ENCODE measurements at places on chromosomes 1 and 21.

GRCh38 chr1:198291036-198291435, 134.2 kb downstream of the NEK7 start:
- DNase-seq, result no peak

DNA sequence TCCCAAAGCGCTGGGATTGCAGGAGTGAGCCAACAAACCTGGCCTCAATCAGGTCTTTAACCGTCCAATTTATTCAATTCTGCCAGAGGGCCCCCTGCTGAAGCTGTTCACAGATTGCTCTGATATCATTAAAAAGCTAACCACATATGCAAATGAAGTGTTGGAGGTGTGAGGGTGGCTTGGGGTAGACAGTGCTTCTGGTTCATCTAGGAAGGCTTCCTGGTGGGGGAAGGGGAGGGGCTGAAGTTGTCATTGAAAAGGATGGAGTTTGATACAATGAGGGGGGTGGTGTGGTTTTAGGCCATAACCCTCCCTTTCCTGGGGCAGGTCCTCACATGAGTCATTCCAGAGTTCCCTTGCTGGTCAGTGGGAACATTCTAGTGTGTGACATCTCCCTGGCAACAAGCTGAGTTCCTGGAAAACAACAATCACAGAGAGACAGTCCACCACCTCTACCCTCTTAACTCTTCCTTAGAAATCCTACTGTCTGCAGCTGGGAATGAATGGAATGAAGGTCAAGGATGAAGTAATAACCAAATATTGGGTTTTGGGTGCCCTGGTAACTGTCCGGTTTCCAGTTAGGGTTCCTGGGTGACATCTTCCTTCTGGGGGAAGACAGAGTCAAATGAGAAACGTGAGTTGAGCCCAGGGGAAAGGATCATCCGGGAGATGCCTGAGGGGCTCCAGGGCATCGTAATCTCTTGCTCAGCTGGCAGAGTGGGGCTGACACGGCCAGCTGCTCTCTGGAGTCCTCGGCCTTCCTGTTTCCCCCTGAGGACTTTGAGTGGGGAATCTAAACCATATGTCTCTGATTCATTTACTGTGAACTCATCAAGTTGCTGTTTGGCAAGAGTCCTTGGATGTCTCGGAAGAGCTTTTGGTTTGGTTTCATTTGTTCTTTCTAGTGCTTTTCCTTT, 32.2 kb downstream of the BATF3 start:
- no peak for DNase-seq

DNA sequence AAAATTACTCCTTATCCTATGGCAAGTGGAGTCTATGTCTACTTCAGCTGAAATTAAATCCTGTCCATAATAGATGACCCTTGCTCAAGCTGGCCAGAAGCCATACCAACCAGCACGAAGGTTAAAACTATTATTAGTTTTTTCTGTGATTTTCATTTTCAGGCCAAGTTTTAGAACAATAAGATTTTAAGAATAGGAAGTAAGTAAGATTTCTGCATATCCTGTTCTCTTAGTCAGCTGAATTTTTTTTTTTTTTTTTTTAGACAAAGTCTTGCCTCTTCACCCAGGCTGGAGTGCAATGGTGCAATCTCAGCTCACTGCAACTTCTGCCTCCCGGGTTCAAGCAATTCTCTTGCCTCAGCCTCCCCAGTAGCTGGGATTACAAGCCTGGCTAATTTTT, 6.1 kb upstream of the RBP7 start:
- DNase-seq, result no peak

DNA sequence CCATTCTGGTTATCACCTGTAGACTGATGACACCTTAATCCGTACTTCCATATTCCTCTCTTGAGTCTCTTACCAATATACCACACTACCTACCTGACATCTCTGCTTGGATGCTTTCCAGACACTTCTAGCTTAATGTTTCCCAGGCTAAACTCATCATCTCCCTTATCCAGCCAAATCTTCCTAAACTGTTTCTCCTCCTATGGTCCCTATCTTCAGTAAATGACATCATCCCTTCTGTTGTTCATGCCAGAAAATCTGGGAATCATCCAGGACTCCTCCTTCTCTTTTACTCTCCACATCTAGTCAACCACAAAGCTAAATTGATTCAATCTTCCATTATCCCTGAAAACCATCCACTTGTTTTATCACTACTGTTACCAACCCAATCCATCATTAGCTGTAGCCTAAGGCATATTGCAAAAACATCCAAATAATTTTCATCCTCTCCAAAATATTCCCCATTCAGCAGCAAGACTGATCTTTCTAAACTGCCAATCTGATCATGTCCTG, 464.1 kb upstream of the BEND5 start:
- DNase-seq, result no peak

DNA sequence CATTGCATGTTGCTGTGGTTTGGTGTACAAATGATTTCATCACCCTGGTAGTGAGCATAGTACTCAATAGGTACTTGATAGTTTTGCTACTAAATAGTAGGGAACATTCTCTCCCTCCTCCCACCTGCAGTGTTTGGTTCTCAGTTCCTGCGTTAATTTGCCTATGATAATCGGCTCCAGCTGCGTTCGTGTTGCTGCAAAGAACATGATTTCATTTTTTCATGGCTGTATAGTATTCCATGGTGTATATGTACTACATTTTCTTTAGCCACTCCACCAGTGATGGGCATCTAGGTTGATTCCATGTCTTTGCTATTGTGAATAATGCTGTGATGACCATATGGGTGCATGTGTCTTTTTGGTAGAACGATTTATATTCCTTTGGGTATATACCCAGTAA, 903.4 kb downstream of the TTLL7 start:
- DNase-seq, result no peak

GRCh38 chr1:206971029-206971655, 882 bp upstream of the FCAMR start:
- DNase-seq, result no peak

GRCh38 chr1:42524330-42524729, 61.2 kb downstream of the CCDC30 start:
- no peak for DNase-seq

- no peak for DNase-seq
Measured at GRCh38 chr1:32216566-32216965, 5.6 kb downstream of the TMEM234 start.

GRCh38 chr1:230149751-230150584, 82.9 kb downstream of the GALNT2 start:
- DNase-seq, result no peak

DNA sequence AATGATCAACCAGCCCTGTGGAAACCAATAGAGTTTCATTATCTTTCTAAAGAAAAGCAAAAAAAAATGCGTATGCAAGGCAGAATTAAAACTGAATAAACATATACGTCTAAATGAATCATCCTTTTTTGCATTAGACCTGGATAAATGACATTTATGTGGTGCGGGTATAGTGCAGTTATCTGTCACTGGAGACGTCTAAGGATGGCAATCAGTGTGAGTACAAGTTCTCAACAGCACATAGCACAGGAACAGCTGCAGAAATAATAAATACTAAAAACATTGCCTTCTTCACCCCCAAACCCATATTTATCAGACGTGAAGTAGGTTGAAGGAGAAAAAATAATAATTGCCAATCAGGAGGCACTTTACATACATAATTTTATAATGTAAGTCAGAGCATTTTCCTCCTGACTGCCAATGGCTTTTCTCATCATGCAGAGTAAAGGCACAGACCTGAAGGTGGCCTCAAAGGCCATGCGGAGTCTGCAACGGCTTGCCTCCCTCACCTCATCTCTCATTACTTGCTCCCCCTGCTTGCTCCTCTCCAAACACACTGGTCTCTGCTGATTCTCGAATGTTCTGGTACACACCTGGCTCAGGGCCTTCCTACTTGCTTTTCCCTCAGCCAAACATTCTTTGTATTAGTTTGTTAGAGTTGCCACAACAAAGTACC, 574.7 kb upstream of the PLXNA2 start:
- no peak for DNase-seq

GRCh38 chr1:41573194-41573593, 88.7 kb upstream of the EDN2 start:
- DNase-seq, result no peak

- no peak for DNase-seq
Measured at GRCh38 chr1:1021010-1021919, 1.3 kb downstream of the AGRN start.

- DNase-seq, result peak; percentile 90
Measured at GRCh38 chr21:43323244-43324005, 103.5 kb downstream of the SIK1 start.

- DNase-seq, result no peak
Measured at GRCh38 chr1:973459-974292, 7.4 kb downstream of the PLEKHN1 start.

DNA sequence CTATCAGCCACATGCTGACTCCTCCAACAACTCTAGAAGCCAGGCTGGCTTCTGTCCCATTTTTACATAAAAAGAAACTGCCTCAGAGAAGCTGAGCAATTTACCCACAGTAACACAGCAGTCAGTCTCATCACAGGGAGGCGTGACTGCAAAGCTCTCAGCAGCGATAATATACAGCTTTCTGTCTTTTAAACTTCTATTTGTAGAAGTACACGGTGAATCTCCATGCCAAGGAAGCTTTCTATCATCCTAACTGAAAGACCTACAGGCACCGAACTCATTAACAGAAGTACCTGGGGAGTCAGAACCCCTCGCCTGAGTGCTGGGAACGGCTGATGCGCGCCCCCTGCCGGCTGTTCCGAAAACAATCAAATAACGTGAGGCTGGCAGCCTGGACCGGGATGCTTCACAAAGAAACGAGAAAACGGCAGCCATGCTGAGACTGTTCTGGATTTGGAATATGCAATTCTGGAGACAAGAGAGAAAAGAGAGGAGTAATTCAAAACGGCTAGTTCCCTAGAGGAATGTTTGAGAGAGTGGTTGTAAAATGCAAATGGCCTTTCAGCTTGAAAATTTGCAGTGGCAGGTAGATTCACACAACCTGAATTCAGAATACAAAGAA, 43.5 kb upstream of the RAB4A start:
- DNase-seq, result peak; percentile 78

DNA sequence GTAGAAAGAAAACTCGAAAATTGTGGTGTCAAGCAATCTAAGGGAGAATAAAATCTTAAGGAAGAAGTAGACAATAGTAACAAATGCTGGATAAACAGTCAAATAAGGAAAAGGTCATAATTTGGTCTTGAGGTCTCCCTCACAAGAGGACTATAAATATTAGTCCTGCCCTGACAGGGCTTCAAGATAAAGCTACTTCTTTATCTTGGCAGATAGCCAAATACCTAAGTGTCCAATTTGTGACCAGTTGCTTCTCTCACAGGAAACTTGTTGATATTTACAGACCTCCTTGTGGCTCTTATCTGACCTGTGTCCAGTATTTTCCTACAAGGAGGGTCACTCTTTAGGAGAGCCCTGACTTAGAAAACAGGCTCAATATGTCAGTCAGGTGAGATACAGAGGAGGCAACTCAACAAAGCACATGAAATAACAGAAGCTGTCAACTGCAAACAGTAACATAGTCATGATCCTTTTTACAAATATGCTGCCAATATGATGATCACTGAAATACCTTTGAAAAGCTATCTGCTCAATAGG, 88.8 kb downstream of the TNNI3K start:
- DNase-seq, result no peak

DNA sequence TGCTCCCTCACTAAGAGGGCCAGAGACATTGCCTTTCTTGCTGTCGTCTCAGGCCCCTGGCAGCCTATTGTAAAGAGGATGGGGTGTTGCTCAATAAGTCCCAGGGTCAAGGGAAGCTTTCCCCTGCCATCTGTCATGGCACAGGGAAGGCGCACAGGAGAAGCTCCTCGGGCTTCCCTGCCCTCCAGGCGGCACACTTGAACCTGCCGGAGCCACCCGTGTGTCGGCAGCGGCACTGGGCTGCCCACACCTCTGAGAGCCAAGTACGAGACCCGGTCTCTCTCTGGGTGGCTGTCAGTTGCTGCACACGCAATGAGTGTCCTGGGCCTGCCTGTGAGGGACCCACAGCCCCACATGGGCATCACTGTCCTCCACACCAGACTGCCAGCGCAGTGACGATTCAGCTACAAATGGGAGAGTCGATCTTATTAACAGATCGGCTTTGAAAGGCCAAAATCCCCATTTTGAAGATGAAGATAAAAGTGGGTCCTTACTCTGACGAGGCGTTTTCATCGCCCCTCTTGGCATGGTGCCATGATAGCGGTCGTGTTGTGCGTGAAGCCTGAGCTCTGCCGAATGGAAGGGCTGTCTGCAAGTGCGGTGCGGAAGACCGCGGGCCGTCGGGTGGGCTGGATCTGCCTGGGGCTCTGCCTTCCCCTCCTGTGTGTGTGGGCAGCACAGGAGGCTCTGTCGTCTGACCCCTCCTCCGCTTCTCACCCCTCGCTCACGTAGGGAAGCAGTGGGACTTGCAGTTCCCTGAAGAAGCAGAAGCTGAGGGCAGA, 29.2 kb upstream of the PDXK start:
- DNase-seq, result no peak

DNA sequence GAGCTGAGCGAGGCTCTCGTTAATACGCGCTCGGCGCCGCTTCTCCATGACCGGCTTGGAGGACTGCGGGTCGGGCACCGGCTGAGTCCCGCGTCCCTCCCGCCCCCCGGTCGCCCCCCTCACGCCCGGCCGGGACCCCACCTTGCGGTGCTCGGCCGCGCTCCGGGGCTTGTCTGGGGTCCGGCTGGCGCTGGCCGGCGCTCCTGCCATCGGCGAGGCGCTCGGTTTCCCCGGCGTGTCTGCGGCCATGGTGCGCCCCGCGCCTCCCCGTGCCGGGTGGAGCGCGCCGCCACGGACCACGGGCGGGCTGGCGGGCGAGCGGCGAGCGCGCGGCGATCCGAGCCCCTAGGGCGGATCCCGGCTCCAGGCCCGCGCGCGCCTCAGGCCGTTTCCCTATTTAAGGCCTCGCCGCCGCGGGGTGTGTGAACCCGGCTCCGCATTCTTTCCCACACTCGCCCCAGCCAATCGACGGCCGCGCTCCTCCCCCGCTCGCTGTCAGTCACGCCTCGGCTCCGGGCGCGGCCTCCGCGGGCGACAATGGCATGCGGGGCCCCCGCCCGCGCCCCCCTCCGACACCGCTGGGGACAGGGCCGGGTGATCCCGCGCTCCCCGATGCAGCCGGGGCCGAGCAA, at the start of gene HES4:
Gene HES4, minus strand, starts transcription at position 373 of the 632 bp plus-strand sequence. Its CDS starts 124 bp downstream, at position 249.
- peak; percentile 43 for DNase-seq

GRCh38 chr1:57860325-57860724, 436.5 kb upstream of the DAB1 start:
- peak; percentile 89 for DNase-seq
